ENCODE measurements at places on chromosomes 1 and 21.

DNA sequence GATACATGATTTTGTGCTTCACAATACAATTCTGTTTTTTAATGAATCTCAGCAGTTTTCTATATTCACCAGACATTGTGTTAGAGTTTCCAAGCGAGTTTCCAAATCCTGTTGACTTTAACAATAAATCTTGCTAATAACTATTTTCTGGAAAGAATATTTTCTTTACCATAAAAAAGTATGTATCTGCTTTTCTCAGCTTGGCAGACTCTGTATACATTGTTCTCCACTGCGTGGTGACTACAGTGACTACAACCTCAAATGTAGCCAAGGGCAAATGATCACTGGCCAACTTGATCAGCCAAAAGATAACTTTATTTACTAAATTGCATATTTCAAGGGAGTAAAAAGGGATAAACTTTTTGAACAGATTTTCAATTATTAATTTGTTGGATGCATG lies 325.9 kb upstream of the ADAMTS5 start:
- DNase-seq: no peak

GRCh38 chr1:165799387-165799786 lies 28.0 kb upstream of the UCK2 start:
- no peak for DNase-seq

GRCh38 chr1:62384276-62385005 lies 52.4 kb upstream of the USP1 start:
- DNase-seq: peak; percentile 27

GRCh38 chr1:51000160-51000559 lies 30.1 kb downstream of the CDKN2C start:
- DNase-seq: no peak

DNA sequence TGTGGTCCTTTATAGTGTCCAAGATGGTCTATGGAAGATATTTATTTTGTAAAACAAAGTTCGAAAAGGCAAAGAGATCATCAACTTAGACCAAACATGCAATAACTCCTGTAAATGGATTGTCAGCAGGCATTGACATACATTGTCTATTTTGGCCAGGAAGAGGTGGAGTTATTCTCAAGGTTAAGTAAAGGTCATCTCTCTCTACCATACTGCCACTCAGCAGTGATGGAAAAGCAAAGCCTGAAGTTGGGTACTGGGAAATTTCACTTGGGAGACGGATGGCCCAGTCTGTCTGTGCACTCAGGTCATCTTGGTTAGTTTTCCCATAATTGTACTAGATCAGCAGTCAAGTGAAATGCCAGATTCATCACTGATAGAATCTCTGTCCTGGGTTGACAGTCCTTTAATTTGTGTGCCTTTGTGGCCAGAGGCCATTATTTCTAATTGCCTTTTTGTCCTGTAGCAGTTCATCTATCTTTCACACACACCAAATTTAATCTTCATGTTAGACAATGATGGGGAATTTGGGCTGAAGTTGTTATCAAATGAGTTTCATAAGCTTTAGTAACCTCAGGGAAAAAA lies 17.5 kb downstream of the PIGP start:
- DNase-seq: no peak

DNA sequence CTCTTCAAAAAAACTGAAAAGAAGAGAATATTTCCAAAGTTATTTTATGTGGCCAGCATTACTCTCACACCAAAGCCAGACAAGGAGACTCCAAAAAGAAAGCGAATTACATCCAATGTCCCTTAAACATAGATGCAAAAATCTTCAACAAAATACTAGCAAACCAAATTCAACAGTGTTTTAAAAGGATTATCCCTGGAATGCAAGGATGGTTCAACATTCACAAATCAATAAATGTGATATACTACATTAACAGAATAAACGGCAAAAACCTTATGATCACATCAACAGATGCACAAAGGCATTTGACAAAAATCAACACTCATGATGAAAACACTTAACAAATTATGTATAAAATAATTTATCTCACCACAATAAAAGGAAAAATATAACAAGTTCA lies 207.8 kb downstream of the DENND1B start:
- no peak for DNase-seq

DNA sequence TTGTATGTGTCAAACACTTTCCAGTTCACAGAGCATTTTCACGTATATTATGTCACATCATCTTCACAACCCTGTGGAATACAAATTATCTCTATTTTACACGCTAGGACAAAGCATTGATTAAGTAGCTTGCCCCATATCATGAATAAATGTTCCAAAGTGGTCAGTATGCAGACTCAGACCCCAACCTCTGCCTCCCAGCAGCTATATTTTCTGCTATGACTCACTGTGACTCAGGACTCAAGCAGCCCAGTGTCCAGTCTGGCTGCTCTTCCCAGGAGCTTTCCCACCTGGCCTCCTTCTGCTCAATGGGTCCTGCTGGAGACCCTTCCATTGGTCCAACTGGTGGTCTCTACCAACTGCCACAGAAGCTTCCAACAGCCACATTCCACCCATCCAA lies 56.0 kb upstream of the RAP1A start:
- DNase-seq: no peak

DNA sequence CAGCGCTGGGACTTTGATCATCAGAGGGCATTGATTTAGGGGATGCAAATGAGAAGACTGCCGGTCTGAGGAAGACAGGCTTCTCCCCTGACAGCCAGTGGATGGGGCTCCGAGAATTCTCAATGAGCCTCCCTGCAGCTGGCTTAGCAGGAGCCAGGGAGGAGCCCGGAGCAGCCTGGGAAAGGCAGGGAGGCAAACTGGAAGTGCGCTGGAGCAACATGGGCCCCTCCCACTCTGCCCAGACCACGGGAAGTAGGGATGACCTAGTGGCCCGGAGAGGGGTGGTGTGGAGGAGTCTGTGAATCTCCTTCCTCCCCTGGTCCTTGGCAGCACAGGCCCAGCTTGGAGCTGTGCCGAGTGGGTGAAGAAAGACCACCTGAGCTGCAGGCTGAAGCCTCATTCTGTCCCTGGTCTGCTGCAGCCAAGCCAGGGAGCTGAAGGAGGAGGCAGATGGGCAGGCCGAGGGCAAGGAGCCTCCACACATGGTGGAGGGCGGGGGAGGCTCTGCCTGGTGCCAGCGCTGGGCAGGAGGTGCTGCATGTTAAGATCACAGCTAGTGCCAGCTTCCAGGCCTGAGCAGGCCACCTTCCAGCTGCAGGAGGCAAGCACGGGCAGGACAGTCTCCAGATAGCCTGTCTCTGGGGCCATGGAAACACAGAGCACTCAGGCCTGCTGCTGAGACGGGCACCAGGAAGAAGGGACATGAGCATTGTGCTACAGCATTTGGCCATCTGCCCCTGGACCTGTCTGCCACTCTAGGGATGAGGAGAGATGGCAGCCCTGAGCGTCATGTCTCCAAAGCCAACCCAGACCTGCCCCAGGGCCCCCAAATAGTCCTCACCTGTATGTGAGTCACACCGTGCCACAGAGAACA lies 12.2 kb upstream of the CLSTN1 start:
- DNase-seq: no peak

DNA sequence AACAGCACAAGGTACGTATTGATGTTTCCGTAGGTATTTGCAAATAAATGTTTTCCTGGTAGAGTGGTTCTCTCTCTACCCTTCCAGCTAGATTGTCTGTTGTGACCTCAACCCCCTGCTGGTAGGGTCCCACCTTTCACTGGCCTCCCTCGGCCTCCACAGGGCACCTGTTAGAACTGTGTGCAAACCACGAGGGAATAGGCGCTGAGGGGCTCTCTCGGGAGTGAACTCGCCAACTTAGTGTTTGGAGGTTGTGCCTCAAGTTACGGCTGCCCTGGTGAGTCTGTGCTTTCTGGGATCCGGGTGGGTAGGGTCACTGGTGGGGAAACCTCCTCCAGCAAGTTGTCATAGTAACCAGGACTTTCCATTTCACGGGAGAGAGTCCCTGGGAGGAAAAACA lies 204.7 kb upstream of the EDN2 start:
- no peak for DNase-seq

DNA sequence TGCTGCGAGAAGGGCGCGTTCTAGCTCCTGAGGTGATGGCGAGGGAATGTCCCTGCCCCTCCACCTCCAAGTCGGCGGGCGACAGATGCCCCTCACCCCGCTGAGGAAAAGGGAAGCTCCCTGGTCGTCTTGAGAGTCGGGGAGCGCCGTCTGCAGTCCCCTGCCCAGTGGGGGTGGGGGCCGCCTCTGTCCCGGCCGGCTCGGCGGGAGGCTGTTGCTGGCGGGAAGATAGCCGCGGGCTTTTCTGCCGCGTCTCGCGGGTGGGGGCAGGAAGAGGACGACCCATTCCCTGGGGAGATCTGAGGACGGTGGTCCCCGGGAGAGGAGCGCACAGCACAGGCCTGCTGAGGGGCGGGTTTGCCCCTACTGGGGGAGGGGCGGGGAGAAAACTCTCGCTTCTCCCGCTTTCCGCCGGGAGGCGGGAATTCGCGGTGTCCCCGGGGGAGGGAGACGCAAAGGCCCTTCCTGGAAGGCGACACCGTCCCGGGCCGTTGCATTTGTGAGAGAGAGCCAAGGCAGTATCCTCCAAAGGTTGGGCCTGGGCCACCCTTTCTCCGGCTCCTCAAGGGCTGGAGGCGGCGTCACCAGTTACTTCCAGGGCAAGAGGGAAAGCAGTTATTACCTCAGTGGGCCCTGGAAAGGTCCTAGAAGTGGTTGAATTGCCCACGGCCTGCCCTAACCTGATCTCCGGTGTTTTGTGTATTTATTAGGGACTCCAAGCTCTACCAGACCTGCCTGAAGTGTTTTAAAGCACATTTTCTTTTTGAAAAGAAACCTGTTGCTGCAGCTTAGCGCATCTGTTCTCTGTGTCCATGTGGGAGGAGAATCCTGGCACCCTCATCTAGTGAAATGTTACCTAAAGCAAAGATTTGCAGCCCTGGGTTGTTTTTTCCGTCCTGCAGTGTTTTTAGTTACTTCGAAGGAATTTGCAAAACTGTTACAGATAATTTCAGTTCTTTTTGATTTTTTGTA lies 648 bp downstream of the S100PBP start:
- DNase-seq: no peak

DNA sequence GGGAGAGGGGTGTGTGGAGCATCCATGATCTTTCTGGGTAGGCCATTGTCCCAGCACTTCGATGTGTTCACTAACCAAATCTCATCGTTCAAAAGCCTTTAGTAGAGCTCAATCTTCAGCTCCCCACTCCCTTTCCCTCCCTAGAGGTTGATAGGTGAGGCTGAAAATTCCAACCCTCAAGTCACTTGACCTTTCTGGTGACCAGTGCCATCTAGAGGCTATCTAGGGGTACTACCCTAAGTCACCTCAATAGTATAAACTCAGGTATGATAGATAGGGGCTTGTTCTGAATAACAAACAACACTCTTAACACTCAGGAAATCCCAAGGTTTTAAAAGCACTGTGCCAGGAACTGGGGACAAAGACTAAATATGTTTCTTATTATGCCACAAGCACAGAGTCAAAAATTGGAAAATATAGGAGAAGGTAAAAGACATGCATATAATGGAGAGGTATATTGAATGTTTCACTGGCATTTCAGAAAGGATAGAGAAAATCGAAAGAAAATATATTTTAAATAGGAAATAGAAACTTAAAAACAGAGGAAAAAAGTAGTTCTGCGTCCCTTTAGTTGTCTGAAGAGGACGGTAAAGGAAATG lies 42.9 kb upstream of the CD53 start:
- DNase-seq: no peak

- DNase-seq: peak; percentile 6
These were observed 301.2 kb downstream of the DUSP10 start for GRCh38 chr1:221440658-221441057.

DNA sequence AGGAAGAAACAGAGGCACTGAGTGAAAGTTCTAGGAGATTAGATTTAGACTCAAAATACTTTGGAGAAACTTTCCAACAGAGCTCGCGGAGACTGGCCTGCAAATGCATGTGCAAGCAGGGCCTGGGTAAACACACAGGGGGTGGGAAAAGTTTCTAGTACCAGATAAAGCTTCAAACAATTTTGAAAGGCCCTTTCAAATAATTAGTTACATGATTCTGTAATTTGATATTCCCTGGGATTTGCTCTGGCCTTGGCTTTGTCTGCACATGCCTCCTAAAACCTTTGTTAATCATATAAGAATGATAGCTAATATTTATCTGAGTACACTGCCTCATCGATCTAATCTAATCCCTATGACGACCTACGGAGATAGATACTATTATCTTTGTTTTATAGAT lies 31.3 kb downstream of the VTCN1 start:
- no peak for DNase-seq

DNA sequence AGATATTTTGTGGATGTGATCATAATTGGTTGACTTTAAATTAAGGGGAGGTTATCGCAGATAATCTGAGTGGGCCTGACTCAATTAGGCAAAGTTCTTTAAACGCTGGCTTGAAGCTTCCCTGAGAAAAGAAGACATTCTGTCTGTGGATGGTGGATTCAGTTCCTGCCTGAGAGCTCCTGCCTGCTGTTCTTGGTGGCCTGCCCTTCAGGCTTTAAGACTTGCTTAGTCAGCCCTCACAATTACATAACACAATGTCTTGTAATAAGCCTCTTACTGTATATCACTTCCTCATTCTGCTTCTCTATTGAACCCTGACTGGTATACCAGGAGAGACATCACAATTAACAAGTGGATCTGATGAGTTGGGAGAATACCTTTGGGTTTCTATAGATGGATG lies 50.2 kb downstream of the KCNJ6 start:
- DNase-seq: no peak

DNA sequence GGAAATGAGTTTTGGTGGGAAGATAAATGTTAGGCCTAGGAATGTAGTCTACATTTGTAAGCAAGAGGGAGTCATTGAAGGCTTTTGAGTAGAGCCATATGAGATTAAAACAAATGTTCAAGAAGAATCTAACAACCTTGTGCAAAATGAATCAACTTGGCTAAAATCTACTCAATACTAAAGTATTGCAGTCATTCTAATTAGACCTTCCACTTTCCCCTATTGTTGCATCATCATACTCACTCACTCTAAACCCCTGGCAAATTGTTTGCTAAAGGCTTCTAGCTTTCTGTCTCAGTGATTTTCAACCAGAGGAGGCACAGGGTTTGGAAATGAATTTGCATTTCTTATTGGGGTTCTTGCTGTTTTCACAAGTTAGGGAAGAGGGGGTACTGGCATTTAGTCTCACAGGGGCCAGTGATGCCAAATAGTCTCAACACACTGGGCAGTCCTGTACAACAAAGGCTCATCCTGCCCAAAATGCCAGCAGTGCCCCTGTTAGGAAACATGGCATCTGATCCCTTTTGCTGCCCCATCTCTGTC lies 85.3 kb downstream of the SEC16B start:
- DNase-seq: no peak

DNA sequence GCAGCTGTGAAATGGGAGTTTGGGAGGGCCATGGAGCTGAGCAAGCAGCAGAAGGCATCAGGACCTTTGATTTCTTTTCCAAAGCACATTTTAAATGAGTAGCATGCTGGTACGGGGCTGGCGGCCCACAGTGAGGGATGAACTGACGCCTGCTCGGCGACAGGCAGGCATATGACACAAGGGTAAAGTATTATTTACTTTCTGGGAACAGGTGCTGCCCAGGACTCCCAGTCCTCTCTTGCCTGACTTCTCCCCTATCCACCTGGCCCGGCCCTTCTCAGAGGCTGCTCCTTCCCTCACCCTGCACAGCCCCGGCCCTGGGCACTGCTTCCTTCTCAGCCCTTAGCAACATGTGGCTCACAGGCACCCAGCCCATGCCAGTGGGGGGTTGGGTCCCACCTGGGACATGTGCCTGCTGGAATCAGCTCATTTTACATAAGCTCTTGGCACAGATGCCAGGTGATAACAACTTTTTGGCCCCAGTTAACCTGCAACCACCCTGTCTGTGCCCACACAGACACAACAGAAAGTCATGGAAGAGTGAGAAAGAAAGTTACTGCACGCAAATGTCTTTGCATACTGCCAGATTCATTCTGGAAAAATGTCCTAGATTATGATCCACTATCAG lies 112.3 kb upstream of the GADD45A start:
- DNase-seq: no peak

Measured in brain pericyte (primary cell).